EH (cell line): ENCODE measurements at places on chromosomes 6 and 20.

DNA sequence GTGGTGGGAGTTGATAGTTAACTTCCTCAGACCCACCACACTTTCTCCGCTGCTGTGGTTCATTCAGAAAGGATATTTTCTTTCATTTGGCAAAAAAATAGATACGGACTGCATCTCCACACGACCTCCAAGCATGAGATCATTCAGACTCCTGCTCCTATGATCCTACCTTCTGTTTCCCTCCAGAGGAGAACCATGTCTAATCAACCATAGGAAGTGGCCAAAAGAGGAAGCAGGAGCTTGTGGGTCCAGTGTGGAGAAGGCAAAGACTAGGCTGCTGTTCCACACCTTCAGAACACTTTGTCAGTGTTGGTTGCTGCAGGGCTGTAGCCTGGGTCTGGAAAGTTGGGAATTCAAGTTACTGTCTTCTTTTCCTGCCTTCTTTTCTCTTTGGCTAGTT, 10.6 kb upstream of the KIF13A start:
- no peak for DNase-seq

- DNase-seq, result no peak
Observed at GRCh38 chr6:88166493-88167351, 575 bp upstream of the CNR1 start.

GRCh38 chr6:163668061-163668426, 253.5 kb downstream of the QKI start:
- DNase-seq, result no peak

DNA sequence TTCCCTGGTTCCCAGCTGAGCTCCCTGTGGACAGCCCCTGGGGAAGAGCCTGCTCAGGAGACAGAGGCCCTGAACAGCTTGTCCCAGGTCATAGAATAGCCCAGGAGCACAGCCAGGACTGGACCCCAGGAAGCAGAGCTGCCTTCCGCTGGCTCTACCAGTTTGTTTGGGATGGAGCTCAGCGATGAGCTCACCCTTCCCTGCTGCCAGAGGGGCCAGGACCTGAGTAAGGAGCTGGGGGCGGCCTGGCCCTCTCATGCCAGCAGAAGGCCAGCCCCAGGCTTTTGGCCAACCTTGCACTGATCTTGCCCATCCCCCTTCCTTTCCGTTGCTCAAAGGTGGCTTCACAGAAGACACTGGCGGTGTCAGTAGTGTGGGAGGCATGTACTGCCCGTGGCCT, 17.5 kb downstream of the MMP24OS start:
- no peak for DNase-seq

DNA sequence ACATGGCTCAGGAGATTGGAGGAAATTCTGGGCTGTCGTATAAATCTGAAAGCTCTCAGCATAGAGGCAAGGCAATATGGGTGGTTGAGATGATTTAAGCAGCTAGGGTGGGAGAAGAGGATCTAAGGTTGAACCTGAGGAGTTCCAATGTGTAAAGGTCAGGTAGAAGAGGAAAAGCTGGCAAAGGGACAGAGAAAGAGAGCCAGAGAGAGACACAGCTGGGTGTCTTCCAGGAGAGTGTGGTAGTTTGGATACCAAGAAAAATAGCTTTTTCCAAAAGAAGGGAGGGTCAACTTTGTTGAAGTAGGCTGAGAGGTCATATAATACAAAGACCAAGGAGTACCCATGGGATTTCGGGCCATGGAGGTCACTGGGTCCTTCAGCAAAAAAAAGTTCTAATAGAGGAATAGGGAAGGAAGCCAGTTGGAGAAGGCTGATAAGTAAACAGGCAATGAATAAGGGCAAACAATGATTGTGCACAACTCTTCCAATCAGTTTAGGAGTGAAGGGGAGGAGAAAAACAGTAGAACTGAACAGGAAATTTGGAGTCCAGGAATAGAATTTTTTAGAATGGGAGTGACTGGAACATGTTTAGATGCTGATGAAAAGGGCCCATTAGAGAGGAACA, 135.1 kb downstream of the QRSL1 start:
- DNase-seq, result no peak

- peak; percentile 87 for DNase-seq
Observed at GRCh38 chr20:41287327-41287726, 30.2 kb downstream of the ZHX3 start.

- peak; percentile 31 for DNase-seq
Observed at GRCh38 chr6:37365791-37366190, 12.0 kb downstream of the RNF8 start.

DNA sequence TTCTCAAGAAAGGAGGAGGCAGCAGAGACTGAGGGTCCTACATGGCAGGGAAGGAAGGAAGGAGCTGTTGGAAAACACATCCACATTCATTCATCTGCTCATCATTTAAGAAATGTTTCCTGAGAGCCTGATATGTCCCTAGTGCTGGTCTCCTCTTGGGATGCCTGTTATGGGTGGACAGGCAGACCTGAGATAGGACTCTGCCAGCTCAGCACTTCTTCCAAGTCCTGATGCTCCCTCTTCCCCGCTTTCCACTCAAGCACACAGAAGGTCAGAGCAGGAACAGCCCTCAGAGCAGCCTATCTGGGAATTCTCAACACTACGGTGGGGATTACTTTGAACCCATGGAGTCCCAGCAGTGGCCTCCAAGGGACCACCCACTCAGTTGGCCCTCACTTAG, 8.0 kb upstream of the SIRPD start:
- no peak for DNase-seq

GRCh38 chr6:111200350-111201243, 113.3 kb downstream of the SLC16A10 start:
- no peak for DNase-seq

- peak; percentile 79 for DNase-seq
Observed at GRCh38 chr6:30344868-30345671, at the start of gene RPP21. Gene RPP21, plus strand, starts transcription at chr6:30345156. Its CDS starts 16 bp downstream, at chr6:30345172.

DNA sequence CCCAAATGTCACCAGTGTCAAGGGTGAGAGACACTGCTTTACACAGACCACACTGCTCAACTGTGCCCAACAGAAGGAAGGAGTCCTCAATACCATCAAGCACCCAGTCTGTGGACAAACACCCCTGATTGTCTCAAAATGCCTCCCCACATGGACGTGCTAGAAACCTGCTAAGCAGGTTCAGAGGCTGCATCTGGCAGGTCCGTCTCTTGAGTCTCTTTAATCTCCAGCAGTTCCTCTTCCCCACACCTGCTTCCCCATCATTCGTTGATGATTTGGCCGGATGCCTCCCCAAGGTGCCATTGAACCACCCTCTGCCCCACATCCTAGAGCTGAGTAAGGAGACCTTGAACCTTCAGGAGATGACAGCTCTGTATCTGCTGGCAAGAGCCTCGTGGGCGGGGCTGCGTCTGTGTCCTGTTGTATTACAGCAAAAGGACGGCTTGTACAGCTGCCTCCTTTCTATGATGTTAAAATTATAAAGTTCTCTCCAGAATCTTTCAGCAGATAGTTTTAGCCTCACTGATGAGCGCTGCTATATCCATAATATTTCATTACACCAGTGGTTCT, 179.2 kb downstream of the PREX1 start:
- no peak for DNase-seq

DNA sequence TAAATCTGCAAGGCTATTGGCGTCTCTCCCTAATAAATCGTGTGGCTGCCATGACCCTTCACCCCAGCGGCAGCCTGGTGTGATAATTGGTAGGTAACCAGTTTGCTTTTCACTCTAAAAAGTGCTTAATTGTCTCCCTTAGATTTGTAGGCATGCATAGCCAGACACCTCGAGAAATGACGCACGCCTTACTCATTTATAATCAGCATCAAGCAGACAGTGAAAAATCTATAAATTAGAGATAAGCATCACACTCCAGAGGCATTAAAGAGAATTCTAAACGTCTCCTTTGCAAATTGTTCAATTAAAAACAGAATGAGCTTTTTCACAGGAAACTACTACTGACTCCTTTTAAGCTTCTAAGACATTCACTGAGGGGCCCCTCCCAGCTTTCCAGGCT, 110.2 kb upstream of the RPS6KA2 start:
- DNase-seq, result peak; percentile 11

DNA sequence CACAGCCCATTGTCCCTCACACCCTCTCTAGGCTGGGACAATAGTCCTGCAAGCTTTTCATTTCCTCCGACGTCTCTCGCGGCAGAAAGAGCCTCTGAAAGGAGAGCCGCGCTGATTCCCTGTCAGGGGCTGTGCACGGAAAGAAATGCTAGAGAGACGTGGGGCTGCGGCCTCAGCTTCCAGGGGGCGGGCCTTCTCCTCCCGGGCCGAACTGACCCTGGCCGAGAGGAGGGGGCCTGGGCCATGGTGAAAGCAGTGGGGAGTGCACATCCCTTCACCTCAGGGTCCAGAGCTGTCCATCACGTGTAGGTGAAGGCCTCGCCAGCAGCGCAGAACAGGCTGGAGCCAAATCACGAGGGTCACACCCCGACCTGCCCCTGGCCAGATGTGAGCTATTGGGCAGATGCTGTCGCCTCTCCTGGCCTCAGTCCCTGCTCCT, 220.4 kb downstream of the TAF4 start:
- no peak for DNase-seq

DNA sequence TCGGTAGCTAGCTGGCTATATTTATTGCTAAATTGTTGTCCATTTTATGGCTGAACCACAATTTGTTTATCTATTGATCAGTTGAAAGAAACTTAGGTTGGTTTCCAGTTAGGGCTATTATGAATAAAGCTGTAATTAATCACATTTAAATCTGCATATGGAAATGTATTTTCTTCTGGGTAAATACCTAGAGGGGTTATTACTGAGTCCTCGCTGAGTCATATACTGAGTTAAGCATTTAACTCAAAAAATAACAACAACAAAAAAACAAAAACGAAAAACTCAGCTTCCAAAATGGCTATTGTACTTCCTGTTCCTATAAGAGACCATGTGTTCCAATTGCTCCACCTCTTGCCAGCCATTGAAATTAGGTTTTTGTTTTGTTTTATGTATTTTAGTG, 258.2 kb downstream of the TBC1D32 start:
- DNase-seq, result no peak

- DNase-seq, result no peak
Observed at GRCh38 chr20:3654326-3655130, 8.7 kb downstream of the GFRA4 start.

- no peak for DNase-seq
Observed at GRCh38 chr6:42783876-42784642, 2.2 kb downstream of the BICRAL start.

- peak; percentile 71 for DNase-seq
Observed at GRCh38 chr20:10447028-10447427, 11.9 kb downstream of the SLX4IP start.

DNA sequence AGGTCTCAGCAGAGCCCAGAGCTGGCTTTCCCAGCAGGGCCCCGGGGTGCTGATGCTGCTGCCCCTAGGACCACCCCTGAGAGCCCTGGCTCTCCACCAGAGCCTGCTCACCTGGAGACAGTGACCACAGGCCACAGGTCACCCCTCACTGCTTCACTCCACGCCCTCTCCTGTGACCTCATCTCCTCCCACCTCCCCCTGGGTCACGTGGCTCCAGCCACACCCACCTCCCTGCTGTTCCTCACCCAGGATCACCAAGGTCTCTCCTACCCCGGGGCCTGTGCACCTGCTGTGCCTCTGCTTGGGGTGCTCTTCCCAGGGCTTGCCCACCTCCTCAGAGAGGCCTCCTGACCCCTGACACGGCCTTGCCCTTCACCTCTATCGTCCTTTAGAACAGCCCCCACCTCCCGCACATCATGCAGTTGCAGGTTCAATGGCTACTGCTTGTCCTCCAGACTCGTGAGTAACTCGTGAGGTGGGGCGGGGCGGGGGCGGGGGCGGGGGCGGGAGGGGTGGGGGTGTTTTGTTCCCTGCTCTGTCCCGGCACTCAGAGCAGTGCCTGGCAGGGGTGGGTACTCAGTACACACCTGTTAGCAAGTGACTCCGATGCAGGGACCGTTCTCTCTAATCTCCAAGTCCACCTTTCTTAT, 468.0 kb downstream of the PREX1 start:
- no peak for DNase-seq

- DNase-seq, result no peak
Observed at GRCh38 chr6:67361264-67361663, 1273.8 kb upstream of the ADGRB3 start.

DNA sequence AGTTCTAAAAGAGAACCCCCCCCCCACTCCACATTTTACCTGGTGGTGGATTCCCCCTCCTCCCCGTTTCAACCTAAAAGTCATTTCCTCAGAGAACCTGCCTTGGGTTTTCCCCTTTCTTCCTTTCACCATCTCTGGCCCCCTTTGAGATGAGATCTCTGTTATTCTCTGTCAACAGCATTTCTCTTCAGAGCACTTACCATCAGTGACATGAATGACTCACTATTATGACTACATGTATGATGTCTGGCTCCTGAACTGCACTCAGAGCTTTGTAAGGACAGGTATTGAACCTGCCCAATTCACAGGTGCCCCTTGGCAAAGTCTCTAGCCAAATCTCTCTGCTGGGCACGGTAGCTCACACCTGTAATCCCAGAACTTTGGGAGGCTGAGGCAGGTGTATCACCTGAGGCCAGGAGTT, 61.4 kb upstream of the JARID2 start:
- no peak for DNase-seq

- no peak for DNase-seq
Observed at GRCh38 chr6:10587656-10588406, 66.7 kb downstream of the GCNT2 start.

DNA sequence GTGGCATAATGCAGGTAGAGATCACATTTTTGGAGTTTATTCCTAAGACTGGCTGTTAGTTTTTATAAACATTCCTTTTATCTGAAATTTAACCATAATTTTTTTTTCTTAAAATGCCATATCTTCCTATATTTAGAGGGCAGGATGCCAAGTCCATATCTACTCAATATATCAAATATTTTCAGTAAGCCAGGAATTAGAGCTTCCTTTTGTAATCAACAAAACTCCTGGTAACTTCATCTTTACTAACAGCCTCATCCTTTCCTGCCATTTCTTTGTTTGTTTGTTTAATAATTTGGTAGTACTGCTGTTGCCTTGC, 136.3 kb downstream of the OLIG3 start:
- no peak for DNase-seq

- no peak for DNase-seq
Observed at GRCh38 chr6:56838965-56839364, 115.9 kb upstream of the BEND6 start.

DNA sequence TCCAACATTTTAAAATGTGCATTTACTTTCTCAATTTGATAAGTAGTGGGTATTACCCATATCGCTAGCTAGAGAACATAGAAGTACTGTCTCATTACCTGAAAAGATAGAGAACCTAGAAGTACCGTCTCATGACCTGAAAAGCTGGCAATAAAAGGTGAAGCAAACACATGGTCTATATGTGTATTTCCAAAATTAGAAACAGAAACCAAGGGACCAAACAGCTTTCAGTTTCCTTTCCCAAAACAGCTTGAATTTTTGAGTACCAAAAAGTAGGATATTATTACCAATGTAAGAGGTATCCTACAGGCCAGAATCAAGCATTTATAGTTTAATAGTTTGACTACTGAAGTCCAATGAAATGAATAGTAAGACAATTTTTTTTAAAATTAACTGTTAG, 77.2 kb downstream of the KIF13A start:
- no peak for DNase-seq

DNA sequence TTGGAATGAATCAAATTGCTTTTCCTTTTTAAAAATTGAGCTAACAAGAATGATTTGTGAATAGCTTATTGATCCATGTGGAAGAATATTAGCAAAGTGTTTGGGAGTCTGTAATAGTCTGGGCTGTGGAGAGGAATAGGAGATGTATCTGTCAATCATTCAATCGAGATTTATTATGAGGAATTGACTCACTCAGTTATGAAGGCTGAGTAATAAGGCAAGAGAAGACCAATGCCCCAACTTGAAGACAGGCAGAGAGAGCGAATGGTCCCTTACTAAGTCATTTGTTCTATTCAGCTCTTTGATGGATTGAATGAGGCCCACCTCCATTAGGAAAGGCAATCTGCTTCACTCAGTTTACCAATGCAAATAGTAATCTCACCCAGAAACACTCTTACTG, 403.0 kb downstream of the CD83 start:
- no peak for DNase-seq
